ENCODE measurements at places on chromosomes 3 and 15.

DNA sequence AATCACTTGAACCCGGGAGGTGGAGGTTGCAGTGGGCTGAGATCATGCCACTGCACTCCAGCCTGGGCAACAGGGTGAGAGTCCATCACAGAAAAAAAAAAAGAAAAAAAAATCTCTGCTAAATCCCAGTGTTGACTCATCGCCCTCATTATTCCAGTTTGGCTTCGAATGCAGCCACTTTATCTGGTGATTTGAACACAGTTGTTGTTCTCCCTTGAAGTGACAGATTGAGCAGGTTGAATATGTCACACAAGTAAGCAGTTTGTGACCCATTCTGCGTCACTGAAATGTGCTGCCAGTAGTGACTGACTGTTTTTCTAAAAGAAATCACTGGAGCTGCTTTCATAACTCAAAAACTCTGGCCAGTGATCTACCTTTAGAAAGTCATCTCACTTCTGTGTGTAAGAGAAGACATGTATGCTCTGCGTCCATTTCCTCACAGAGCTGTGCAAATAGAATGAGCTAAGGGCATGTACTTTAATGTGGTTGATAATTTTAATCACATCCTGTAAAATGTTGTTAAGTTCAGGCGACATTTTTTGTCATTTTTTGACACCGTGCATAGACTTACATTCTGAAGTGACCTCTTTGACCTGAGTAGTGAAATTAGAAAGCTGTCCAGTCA lies 12.5 kb downstream of the DOCK3 start:
- DNase-seq = no peak

- DNase-seq = no peak
Measured at GRCh38 chr3:8453153-8453552, 48.5 kb upstream of the LMCD1 start.

DNA sequence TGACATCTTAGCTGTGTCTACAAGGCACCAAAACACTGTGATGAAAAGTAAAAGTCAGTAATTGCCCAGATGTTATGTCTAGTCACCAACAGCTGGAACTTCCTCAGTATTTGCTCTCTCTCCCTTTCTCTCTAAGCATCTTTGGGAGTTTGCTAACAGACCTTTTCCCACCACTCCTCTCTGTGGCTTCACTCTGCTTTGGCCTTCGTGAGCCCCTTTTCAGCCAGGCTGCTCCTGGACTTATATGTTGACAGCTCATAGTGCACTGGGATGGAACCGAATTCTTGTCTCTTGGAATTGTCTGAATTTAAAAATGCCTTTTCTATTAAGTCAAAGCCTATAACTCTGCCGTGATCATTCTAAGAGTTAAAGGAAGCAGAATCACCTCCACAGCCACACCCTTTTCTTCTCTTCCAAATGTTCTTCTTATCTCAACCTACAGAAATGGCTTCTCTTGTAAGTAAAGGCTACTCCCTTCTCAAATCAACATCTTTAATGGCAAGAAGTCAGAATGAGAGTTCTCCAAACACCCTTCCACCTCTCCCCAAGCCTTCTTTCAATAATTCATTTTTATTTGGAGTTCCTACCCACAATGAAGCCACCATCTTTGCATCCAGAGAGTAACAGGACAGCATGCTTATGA lies 17.2 kb upstream of the FOXP1 start:
- no peak for DNase-seq

DNA sequence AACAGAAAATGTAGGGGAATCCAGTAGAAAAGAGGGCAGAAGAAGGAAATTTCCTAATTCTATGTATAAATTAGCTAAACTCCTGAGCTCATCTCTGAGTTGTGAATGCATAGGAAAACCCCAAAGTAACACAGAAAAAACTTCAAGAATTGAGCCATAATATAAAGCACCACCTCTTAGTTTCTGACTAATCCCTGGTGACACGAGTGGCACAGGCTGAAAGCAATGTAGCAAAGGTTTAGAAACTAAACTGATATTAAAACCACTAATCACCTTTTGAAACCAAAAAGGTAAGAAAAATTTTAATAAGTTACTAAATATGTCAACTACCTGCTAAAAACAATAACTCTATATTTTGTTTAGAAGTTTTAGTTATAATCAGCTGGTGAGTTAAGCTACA lies 255.6 kb upstream of the NECTIN3 start:
- DNase-seq = no peak

DNA sequence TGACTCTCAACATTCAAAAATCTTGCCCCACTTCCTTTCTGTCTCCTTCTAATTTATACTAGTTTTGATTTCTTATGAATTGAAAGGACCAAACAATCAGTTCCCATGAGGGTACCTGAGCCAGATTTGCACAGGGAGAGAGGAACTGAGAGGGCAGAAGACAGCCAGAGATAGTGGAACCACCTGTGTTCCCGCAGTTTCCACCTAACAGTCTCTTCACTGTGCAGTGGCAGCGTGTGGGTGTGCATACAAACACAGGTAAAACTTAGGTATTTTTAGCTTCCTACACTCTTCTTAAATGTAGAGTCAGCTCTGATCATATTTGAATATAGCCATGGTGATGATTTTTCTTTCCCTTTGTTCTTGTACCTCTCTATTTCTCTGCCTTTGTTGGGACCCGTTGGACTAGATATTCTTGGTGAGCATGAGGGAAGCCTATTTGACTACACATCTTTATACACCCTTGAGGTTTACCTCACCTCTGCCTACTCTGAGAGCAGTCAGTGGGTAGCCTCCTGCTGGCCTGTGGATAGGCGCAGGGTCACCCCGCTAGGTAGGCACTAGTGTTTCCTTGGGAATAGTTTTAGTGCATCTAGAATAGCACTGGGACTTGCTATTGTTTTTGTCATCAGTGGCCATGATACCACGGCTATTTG lies 58.8 kb downstream of the MAP3K13 start:
- no peak for DNase-seq

GRCh38 chr3:19792388-19792787 lies 141.6 kb downstream of the EFHB start:
- DNase-seq = no peak

DNA sequence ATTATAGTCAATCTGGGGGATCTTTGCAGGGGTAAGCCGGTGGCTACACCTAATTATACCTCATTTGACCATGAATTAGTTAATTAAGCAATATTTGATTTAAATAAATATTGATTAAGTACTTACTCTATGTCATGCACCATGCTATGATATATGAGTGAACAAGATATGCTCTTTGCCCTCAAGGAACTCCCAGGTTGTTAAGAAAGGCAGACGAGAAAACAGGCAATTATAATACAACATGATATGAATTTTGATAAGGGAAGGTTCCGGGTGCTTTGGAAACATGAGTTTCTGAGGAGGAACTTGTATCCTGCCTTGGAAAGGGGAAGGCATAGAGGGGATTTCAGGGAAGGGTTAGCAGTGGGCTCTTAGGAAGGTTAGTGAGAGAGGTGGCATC lies 412.9 kb downstream of the WDR72 start:
- DNase-seq = no peak

DNA sequence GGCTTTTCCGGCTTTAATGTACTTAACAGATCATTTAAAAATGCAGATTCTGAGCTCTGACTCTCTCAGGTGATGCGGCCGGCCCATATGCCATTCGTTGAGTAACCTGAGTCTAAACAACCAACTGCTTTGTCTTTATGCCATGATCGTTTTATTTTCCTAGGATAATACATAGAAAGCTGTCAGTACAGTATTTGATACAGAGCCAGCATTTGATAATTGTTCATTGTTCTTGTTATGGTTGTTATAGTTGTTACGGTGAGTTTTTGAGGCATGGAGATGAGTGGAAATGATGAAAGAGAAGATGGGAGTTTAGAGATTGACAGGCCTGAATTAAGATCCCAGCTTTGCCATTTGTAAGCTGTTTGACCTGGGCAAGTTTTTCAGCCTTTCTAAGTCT lies 40.0 kb downstream of the TMEM45A start:
- DNase-seq = no peak

DNA sequence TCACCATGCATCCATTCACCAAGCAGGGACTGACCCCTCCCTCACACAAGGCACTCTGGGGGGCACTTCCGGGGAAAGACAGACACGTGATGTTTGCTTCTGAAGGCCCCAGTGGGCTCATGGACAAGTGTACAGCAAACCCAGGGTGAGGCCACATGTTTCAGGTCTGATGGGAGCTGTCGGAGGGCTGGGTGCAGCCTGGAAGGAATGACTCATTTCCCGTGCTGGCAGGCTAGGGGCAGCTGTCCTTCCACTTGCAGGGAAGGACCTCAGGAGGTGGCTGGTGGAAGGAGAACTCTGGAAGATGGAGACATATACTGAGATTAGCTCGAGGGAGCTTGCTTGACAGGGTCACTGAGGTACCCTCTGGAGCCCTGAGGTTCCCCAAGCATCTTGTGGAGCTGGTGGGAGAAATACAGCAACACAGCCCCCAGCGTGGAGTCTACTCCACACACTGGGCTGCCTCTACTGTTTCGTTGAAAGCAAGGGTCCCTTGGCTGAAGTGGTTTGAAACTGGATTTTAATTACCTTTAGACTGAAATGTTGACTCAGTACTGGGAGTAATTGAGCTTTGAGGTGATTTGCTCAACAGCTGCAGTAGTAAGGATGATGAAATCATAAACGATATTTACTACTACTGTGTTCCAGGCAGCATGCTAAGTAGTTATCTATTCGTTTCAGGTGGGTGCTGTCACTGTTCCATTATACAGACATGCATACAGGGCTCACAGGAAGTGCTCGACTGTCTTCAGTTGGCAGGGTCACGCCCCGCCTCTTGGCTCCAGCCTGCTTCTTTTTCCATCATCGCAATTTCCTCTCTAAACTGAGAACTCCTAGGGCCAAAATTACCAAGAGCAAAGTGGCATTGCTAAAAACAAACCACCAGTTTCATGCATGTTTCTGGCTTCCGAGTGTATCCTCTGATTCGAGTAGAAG lies 230.4 kb downstream of the ADAMTS17 start:
- no peak for DNase-seq

DNA sequence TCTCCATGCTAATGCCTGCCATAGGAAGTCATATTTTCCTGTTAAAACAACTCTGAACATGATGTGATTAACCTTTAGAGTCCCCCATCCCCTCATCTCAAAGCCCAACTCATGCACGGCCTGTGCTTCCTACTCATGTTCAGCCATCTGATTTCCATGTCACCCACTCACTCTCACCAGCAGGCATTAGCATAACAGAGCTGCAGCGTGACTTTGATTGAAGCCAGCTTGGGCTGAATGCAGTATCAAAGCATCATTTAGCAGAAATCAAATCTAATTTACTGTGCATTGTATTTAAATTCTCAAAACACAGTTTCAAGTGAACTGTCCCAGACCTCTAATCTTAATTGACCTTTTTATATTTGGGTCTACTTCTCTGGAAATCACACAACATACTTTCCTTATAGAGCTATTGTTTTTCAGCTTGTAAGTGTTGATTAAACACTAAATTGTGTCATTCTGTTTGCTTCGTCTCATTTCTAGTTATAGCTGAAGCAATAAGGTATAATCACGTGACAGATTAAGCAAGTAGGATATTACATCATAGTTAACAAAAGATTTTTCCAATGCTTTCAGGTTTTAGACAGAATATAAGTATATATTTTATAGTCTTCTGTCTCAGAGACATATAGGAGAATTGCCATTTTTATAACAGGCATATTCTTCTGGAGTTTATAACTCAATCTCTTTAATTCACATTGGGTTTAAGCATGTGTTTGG lies 501.5 kb downstream of the ROBO2 start:
- DNase-seq = no peak

DNA sequence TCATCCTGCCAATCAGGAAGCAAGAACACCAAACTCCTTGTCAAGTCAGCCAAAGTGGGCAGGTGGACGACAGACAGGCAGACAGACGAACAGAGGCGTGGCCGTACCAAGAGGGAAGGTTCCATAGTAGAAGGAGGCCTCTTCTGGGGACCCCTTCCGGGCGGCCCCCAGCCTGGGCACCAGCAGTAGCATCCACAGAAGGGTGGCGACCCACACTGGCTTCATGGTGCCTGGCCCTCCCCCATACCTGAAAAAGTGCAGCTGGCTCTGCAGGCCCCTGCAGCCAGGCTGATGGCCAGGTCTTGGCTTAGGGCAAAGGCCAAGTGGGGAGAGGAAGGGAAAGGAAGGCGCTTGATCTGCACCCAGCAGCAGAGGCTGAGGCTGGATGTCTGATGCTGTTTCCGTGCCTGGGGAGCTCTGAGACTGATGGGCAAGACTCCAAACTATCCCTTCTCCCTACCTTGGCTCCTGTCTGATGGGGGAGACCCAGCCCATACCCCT lies 607 bp downstream of the LCTL start:
- no peak for DNase-seq

DNA sequence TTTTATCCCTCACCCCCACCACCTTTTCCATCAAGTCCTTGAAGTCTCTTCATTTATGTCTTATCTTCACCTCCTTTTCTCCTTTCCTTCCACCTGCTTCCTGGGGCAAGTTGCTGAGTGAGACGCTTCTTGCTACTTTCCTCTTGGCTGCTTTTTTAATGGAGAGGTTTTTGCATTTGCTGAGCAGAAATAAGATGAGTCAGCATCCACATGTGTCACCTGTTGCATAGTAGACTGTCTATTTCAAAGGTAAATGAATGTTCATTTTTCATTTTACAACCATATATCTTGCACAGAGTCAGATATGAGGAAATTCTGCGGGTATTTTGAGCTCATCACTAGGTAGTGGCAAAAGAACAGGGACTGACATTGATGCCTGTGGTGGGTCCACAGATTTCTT lies 18.6 kb downstream of the C3orf52 start:
- no peak for DNase-seq

GRCh38 chr3:182165234-182165633 lies 453.5 kb downstream of the SOX2 start:
- DNase-seq = no peak

GRCh38 chr3:172378439-172378838 lies 69.8 kb downstream of the GHSR start:
- no peak for DNase-seq

- DNase-seq = no peak
Measured at GRCh38 chr3:165382672-165383071, 186.5 kb upstream of the SLITRK3 start.

DNA sequence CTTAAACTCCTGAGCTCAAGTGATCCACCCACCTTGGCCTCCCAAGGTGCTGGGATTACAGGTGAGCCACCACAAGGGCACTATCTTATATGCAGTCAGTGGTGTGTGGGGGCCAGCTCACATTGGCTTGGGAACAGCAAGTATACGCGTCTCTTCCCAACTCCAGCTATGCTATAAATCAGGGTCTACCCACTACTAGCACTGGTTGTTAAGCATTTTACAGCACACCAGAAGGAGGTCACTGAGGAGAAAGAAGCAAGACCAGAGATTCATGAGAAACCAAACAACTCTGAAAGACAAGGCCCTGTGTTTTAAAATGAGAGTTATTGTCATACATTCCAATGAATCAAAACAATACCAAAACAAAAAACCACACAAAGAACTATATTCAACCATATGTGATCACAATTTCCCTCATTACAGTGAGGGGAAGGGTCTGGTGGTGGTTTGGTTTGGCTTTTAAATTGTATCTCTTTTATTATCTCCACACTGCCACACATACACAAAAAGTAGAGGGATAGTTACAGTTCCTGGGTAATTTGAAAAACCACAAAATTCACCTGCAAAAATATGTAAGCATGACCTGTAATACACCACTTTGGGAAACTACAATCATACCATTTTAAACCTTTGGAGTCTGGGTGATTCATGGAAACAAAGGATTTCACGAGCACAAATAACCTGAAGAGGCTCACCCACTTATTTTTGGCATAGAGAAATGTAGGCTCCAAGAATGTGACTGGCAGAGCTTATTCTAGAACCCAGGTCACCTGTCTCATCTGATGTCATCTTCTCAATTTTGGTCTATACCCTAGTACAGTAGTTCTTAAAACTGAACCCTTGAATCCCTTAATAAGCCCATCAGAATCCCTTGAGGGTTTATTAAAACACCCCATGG lies 5.2 kb downstream of the MAGI1 start:
- DNase-seq = no peak

- DNase-seq = no peak
Measured at GRCh38 chr3:120200493-120201235, 84.4 kb downstream of the GPR156 start.
